ENCODE measurements at places on chromosomes 11 and 22.

GRCh38 chr11:2555891-2556290, 111.1 kb downstream of the KCNQ1 start:
- no peak for DNase-seq

DNA sequence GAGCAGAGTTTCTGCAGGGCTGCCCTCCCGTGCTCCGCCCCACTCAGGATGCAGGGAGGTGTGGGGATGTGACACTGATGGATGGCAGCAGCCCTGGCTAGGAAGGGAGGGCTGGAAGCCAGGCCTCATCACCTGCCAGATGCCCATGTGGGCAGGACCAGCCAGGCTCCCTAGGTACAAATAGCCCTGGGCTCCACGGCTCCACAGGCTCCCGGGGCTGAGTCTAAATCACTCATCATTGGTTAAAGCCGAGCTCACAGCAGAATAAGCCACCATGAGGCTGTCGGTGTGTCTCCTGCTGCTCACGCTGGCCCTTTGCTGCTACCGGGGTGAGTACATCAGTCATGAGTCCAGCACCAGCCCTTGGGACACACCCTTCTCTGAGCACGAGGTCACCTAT, at the start of gene SCGB1D1:
Gene SCGB1D1 (plus strand): TSS at position 206 of the 400 bp plus-strand sequence. CDS start 69 bp downstream, at position 275.
- no peak for DNase-seq

DNA sequence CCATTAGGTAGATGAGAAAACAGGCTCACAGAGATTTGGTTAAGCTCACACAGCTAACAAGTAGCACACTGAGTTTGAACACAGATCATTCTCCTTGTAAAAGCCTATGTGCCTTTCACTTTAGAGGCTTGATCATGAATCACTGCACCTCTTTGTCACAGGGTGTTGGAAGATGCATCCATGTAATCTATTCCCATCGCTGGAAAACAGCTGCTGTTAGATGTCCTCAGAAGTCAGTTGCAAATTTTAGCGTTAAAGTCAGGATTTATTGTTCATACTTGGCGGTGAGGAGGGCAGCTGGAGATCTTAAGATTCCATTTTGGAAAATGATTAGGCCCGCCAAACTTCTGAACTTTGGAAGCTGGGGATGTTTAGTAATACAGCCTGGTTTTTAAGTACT, 2.6 kb downstream of the CNTF start:
- no peak for DNase-seq

- no peak for DNase-seq
These were observed 8.2 kb upstream of the CCDC188 start for GRCh38 chr22:20159076-20159475.

- no peak for DNase-seq
These were observed 2.4 kb downstream of the ASPHD2 start for GRCh38 chr22:26431261-26431995.

GRCh38 chr11:20026629-20027555, 133.4 kb downstream of the DBX1 start:
- DNase-seq: no peak

GRCh38 chr11:26820739-26821138, 98.9 kb upstream of the SLC5A12 start:
- no peak for DNase-seq

DNA sequence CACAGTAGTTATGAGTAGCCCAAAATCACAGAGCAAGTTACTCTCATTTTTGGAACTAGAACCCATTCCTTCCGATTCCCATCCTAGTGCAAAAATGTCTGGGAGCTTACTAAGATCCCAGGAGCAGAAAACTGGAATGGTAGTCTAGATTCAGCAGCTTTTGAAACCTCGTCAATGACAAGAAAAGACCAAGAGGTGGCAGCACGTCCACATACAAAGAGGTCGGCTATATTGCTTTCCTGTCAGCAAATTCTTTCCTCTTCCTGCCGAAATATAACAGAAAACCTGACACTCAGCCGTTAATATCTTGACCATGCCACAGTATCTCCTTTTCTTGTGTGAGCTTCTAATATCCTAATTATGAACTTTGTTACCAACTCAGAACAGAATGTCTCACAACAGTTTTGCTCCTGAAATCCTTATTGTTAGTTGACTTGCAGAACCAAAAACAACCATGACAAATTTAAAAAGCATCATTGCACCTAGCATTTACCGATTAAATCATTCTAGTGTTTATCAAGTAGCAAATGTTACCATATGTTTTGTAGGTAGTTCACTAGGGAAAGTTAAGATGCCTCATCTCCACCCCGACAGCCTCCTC, 92.8 kb upstream of the OR9G4 start:
- peak; percentile 8 for DNase-seq

DNA sequence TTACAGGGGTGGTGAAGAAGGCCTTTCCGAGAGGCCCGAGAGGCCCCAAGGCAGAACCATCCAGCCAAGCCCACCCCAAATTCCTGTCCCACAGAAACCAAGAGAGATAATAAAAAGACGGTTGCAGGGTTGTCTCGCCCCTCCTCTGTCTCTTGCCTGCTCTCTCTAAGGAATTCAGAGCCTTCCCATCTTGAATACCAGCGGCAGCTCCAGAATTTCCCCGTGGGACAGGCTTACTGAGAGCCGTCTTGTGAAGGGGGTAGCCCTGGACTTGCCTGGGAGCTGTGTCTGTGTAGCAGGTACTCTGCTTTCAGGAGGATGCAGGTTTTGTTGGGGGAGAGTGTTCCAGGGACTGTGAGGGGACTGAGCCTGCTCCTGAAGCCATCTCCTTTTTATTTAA, 9.6 kb upstream of the EIF3D start:
- no peak for DNase-seq

DNA sequence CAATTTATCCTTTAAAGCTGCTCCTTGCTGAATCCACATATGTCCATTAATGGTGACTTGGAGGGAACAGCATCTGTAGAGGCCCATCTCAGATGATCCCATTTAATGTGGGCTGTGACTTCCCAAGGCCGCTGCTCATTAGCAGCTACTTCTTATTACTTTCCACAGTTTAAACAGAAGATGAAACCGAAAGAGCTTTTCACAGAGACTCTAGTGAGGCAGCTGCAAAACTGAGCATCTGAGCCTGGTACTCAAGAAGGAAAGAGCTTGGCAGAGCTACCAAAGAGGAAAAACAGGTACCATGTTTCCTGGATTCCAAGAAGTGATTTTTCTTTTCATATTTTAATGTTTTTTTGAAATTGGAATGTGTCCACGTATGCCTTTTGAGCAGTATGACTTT, 110.5 kb upstream of the NARS2 start:
- no peak for DNase-seq

- no peak for DNase-seq
These were observed 247.7 kb downstream of the DDX10 start for GRCh38 chr11:108912581-108912980.

GRCh38 chr11:130241713-130242112, 73.0 kb downstream of the ZBTB44 start:
- no peak for DNase-seq
